CD4-positive, alpha-beta T cell treated with Interleukin-4 for 4 hours (primary cell): ENCODE measurements at places on chromosomes 12 and 14.

- DNase-seq = no peak
These were observed 186.7 kb upstream of the PDE3A start for GRCh38 chr12:20181416-20182180.

- no peak for DNase-seq
These were observed 16.2 kb downstream of the PLEKHD1 start for GRCh38 chr14:69500736-69501135.

- DNase-seq = no peak
These were observed 80.2 kb downstream of the NUAK1 start for GRCh38 chr12:106058256-106059182.

GRCh38 chr14:68544081-68544892, 248.6 kb downstream of the ZFP36L1 start:
- no peak for DNase-seq

- DNase-seq = no peak
These were observed 20.9 kb downstream of the HEBP1 start for GRCh38 chr12:12979126-12979525.

GRCh38 chr12:6914246-6914946, at the start of gene ENO2:
ENO2 (plus strand) TSS chr12:6914580; CDS start chr12:6915833, 1,253 bp downstream.
- peak; percentile 90 for DNase-seq

DNA sequence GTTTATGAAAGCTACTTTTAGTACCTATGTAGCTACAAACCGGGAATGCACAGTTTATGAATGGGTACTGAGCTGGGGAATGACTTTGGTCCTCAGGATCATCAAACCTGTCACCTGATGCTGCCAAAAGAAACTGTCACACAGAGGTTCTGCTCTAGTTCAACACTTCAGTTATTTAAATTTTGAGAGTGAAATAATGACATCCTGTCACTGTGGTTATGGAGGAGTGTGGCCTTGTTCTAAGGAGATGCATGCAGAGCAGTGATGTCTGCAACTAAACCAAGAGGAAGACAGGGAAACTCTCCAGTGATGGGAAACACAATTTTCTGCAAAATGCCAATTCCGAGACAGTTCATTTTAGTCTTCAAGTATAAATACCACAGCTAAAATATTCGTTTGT, 4.8 kb upstream of the AEBP2 start:
- DNase-seq = no peak
